ENCODE measurements at places on chromosomes 3 and 15.

GRCh38 chr15:31474059-31474868, 147.6 kb downstream of the KLF13 start:
- DNase-seq = no peak

DNA sequence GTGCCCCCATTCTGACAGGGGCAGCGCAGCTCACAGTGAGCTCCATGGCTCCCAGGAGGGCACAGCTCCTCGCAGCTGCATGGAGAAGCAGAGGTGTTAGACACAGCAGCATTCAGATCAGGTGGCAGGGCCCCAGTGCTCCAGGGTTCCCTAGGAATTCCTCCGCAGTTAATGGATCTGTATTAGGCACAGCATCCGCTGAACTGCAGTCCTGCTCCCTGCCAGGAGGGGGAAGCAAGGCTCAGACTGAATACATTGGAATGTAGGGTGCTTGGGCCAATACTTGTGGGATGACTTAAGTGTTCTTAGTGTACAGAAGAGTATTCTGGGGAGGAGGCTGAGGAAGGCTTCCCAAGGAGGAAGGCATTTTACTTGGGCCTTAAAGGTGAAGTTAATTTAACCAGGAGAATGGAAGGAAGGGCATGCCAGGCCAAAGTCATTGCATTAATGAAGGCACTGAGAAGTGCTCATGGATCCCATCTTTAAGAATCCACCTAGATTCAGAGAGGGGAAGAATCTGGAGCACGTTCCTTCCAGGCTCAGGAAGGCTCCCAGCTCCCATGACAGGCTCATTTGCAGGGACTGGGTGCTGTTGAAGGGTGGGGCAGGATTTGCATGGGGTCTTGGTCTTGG, 111.6 kb downstream of the RAB11A start:
- DNase-seq = peak; percentile 78

DNA sequence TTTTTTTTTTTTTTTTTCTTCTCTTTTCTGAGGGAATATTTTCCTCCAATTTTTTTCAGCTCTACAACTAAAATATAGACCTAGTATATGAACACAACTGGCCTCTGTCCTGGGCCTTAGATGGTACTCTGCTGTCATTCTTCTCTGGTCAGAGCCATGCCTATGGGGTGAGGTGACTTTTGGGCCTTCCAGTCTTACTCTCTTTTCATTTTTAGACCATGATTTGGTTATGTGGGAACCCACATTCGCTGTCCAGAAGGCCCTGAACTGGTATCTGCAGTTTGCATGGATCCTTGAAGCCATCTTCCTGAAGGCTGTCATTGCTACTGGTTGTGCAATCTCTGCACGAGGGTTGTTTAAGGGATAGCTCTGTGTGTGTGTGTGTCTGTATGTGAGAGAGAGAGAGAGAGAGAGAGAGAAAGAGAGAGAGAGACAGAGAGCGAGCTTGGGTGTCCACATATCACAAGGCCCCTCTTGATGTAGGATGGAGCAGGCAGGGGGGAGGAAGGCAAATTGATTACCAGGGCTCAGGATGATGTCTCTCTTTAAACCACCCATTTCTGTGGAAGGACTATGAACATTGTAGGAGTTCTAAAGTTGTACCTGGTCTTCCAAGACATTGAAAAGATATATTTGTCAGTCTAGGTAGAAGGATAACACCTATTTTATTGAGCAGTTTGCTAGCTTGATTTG, 6.9 kb downstream of the TGFBR2 start:
- DNase-seq = no peak

GRCh38 chr3:194070220-194070633, 65.7 kb upstream of the HES1 start:
- DNase-seq = no peak

GRCh38 chr3:159828542-159828943, 160.1 kb upstream of the IL12A start:
- DNase-seq = no peak

DNA sequence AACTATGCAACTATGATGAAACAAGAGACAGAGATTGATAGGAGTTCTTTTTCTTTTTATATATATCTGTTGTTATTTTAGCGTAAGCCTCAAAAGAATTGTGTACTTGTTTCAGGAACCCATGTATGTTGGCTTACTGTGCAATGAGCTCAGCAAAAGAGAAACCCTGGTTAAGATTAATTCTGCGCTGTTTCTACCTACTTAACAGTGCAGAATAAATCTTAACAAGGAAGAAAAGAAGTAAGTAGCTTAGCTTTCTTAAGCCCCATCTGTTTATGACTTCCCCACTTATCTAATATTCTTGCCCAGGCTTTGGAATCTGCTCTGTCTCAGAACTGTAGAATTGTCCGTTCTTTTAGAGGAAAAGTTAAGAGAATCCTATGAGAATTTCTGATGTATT, 27.4 kb downstream of the ECT2 start:
- no peak for DNase-seq

GRCh38 chr3:151578495-151578894, 117.6 kb upstream of the IGSF10 start:
- no peak for DNase-seq

DNA sequence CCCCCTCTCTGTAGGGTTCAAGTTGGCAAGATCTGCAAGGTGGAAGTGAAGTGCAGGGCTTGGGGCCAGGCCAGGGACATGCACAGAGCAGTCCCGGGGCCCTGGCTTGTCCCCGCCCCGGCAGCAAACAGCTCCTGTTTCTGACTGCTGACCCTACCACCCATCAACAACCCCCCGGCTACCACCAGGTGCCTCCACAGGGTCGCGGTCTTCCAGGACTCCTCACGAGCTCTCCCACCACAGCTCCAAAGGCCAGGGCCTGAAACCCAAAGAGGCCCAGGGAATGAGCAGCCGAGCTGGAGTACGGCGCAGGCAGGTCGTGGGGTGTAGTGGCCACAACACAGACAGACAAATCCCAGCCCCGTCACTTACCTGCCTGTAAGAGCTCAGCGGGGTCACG, 121.3 kb upstream of the SMAD3 start:
- DNase-seq = no peak

DNA sequence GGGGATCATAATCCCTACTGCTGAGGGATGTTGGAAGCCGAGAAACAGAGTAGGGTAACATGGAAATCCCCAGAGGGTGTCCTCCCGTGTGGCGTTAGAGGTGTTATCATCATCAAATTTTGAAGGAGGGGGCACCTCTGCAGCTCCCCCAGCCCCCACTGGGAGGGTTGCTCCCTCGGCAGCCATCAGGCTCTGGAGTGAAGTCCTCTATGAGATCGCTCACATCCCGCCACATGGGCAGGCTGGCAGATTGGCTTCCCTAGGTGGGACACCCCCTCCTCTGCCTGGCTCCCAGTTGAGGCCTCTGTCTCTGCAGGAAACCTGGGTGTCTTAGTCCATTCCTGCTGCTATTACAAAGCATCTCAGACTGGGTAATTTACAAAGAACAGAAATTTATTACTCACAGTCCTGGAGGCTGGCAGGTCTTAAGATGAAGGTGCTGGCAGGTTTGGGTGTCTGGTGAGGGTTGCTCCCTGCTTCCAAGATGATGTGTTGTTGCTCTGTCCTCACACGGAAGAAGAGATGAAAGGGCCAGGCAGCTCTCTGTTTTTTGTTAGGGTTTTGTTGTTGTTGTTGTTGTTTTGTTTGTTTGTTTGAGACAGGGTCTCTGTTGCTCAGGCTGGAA, 120.5 kb downstream of the NUP210 start:
- DNase-seq = no peak

- DNase-seq = no peak
Measured at GRCh38 chr3:66463730-66464511, 36.9 kb downstream of the LRIG1 start.

DNA sequence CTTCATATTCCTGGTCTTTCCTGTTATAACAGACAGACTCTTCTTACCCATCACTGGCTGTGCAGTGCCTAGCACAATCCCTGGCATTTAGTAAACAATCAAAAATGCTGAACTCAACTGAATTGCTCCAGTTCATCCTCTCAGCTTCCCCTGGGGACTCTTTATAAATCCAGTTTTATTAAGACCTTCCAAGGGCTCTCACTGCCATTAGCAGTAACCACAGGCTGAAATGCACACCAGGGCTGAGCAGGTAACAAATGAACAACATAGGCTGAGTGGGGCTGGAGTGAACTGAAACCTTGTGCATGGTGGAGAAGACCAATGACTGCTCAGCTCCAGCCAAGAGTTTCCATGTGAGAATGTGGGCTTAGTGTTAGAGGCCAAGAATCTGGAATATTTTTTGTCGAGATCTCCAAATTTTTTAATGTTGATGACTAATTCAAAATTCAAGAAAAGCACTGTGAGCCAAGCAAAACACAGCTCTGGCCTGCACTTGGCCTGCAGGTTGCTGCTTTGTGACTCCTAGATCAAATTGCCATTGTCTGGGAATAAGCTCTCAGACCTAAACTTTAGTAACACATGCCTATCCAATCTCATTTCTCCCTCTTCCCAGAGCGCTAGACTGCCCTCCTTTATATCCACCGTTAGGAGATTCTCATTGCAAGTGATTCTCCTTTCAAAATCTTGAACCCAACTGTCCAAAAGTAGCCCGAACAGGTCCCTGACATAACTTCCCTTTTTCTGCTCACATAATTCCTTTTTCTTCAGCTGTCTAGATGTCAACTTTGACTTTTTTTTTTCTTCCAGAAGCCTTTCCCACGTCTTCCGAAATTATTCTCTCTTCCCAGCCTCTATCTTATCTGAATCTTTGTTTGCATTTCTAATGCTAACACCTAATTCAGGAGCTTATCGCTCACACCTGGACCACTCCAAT, 7.4 kb downstream of the SQOR start:
- peak; percentile 34 for DNase-seq

- no peak for DNase-seq
Measured at GRCh38 chr15:84143753-84144314, 91.7 kb upstream of the GOLGA6L4 start.

- DNase-seq = no peak
Measured at GRCh38 chr15:57861034-57861638, 154.6 kb downstream of the POLR2M start.

DNA sequence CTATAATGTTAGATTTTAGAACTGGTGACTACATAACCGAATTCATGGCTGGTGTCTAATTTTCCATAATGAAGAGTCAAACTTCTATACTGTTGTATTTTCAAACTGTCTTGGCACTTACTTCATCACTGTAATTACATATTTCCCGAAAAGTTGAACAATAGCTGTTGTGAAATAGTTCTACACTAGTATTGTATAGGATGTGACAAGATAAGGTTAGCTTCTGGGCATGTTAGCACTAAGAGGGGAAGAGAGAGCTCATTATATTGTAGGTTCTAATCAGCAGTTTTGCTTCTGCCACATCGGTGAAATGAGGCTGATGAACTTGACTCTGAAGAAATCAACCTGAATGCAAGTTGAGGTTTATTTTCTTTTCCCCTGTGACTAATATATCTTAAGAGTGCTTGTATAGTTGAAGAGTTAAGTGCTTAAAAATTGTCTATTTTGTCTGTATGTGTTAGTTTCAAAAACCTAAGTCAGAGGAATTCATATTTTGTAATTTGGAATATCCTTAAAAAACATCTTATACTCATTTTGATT, 8.9 kb downstream of the GYG1 start:
- DNase-seq = no peak

- no peak for DNase-seq
Measured at GRCh38 chr3:32872487-32873382, 54.9 kb downstream of the TRIM71 start.

- DNase-seq = no peak
Measured at GRCh38 chr3:117540597-117540996, 831.0 kb downstream of the TUSC7 start.

GRCh38 chr3:55616803-55617202, 129.7 kb upstream of the WNT5A start:
- no peak for DNase-seq

GRCh38 chr3:116897382-116897781, 187.8 kb downstream of the TUSC7 start:
- DNase-seq = no peak

GRCh38 chr15:71729319-71729718, 81.0 kb upstream of the NR2E3 start:
- no peak for DNase-seq

DNA sequence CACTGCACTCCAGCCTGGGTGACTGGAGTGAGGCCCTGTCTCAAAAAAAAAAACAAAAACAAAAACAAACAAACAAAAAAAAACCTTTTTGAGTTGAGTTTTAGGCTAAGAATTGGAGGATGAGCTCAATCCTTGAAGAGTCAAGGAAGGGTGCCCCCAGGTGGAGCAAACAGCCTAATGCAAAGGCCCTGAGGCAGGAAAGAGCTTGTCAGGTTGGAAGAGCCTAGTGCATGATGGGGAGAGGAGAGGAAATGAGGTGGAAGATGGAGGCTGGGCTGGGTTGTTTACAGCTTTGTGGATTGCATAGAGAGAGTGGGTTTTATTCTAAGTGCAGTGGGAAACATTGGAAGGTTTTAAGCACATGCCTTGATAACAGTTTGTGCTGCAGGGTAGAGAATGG, 2.1 kb upstream of the SNX22 start:
- DNase-seq = no peak

DNA sequence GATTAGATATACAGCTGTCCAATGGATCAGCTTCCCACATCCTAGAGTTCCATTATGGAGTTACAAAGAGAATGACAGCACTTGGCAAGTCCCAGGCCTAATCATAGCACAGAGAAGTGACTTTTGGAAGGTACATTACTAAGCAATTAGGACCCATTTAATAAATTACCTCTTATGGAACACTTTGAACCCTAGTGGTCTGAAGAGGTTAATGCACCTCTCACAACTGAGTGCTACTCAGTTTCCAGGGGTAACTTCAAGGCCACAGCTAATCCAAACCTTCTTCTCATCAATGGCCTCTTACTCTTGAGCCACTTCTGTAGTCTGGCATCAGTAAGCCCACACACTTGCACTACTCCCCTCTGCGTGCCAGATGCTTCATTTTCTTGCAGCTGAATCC, 34.9 kb upstream of the MEIS2 start:
- no peak for DNase-seq

GRCh38 chr3:85605066-85605465, 646.3 kb downstream of the CADM2 start:
- DNase-seq = no peak

- DNase-seq = no peak
Measured at GRCh38 chr3:188779281-188779980, 392.3 kb upstream of the TPRG1 start.

- DNase-seq = no peak
Measured at GRCh38 chr3:50495609-50496423, 7.6 kb downstream of the CACNA2D2 start.

DNA sequence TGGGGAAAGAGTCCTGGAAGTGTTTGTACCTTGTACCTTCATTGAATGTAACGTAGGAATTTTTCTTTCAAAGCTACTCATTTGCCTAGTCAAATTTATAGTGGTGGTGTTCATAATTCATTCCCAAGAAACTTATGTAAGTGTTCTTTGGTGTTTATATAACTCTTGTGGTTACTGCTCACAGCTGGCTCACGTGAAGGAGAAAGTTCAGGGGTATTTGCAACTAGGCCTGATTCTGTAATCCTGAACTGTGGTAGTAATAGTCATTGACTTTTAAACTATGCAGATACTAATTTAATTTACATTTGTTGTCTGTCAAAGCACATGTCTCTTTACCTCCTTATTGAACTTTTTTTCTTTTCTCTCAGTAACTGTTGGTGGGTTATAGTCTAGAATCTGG, 50.5 kb upstream of the TEX264 start:
- no peak for DNase-seq

DNA sequence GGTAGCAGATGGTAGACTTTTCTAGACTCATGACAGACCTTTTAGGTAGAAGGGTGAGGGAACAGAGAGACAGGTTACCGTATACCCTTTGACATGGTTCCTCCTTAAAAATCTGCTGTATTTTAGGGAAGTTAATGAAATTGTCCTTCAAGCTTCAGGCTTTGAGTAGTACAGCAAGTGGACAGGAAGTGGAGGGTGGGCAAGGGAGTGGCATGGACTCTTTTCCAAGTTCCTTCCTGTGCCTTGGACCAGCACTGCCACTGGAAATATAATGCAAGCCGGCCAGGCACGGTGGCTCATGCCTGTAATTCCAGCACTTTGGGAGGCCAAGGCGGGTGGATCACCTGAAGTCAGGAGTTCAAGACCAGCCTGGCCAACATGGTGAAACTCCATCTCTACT, 156.1 kb upstream of the LRRFIP2 start:
- no peak for DNase-seq

Data from H54 (cell line).